Amygdala (tissue), 56 donors: ENCODE measurements at places on chromosomes 3 and 15.

GRCh38 chr15:51374131-51374530, 32.7 kb downstream of the GLDN start:
- DNase-seq = no peak

DNA sequence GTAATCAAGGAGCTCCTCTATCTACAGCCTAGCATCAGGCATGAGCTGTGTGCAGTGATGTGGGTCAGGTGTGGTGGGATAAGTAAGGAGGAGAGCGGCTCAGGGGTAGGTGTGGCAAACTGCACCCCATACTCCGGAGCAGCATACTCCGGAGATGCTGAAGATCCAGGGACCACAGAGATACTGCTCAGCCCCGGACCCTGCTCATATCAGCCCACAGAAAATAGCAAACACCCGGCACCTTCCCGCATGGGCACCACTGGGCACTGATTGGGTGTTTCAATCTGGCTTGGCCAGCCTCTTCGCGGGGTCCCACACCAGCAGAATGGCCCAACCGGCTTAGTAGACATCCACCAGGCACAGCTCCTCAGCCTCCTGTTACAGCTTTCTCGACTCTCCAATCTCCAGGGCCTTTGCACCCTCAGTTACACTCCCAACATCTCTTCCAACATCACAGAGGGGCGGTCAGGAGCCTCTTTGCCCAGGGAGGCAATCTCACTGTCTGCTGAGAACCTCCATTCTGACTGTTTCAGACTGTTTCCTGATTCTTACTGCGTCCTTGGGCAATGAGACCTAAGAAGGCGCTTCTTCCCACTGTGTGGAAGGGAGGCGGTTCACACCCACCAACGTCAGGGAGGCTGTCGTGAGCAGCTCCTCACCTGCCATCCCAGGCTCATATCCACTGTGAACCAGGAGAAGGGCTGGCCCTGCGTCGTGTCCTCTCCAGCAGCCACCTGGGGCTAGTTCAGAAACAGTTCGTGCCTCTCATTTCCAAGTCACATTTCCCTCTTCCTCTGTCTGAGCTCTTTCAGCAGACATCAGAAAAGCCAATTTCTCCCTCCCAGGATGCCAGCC, 59.8 kb downstream of the CAPN7 start:
- DNase-seq = no peak

- no peak for DNase-seq
Observed at GRCh38 chr15:89780601-89781000, 4.5 kb downstream of the MESP2 start.

- DNase-seq = no peak
Observed at GRCh38 chr3:26280517-26280916, 342.1 kb upstream of the LRRC3B start.

- no peak for DNase-seq
Observed at GRCh38 chr3:10321630-10322351, 879 bp upstream of the SEC13 start.
